Aorta (tissue), 5 donors: ENCODE measurements at places on chromosomes 7 and 10.
A peak's percentile ranks its signal among the peaks of the same experiment; 100 is the strongest.

DNA sequence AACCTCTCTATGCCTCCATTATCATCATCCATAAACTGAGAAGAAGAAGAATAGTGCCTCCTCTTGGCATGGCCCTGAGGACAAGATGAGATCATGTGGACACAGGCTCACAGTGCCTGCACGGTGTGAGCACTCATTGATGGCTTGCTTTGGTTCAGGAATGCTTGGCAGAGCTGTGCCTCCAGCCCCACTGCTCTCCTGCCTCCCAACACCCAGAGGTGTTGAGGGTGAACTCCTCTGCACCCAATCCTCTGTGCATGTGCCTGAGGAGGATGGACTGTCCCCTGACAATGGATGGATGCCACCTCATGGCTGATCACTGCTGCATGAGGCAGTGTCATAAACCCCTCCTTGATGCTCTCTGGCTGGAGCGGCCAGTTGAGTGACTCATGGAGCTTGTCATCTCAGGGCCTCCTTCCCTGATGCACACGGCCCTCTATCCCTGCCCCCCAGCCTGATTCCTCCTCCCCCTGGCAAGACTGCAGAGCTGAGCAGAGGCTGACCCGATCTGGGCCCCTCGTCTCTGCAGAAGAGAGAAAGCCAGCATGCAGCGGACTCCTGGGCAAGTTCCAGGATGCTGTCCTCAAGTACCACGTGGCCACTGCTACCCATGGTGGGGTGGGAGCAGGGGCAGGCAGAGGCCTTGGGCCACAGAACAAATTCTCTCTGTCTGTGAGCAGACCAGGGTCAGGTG lies 136.3 kb downstream of the KCNMA1 start:
- peak; percentile 87 for DNase-seq

- DNase-seq: no peak
Observed at GRCh38 chr7:129886818-129887186, 66.0 kb downstream of the UBE2H start.

GRCh38 chr7:110790992-110791391 lies 299.9 kb upstream of the LRRN3 start:
- no peak for DNase-seq

GRCh38 chr10:102347236-102347828 lies 48.2 kb upstream of the NFKB2 start:
- DNase-seq: no peak

DNA sequence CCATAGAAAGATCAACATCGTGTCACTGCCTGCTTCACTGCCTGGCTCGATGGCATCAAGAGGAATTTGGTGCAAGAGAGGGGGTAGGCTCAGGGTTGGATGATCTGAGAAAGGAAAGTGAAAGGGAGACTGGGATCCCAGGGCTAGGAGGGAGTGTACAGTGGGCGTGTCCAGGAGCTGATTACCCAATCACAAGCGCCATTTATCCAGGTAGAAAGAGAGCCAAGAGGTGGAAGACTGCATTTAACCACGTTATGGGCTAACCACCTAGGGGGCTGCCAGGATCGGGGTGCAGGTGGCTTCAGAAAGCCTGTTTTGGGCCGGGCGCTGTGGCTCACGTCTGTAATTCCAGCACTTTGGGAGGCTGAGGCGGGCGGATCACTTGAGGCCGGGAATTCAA lies 10.3 kb downstream of the PODXL start:
- DNase-seq: peak; percentile 72

DNA sequence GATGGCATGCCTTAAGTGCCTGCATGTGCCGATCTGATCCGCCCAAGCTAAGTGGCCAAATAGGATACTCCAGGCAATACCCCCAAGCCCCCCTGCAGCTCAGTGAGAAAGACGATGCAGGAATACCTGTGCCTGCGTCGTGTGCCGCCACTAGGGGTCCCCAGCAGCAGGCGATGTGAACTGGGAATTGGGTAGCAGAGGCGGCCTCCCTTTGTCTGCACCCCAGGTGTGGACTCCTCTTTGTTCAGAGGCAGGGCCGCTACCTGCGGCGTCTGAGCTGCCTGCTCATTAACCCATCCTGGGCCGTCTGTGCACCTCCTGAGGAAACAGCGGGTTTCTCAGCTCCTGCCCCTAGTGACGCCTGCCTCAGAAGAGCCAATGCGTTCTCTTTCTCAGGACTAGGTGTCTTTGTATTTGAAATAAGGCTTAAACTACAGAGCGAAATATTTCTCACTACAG lies 4.8 kb upstream of the CHN2 start:
- peak; percentile 87 for DNase-seq

- no peak for DNase-seq
Observed at GRCh38 chr7:154911862-154912455, 91.0 kb downstream of the PAXIP1 start.

GRCh38 chr10:95559471-95559870 lies 1.7 kb downstream of the SORBS1 start:
- peak; percentile 56 for DNase-seq

DNA sequence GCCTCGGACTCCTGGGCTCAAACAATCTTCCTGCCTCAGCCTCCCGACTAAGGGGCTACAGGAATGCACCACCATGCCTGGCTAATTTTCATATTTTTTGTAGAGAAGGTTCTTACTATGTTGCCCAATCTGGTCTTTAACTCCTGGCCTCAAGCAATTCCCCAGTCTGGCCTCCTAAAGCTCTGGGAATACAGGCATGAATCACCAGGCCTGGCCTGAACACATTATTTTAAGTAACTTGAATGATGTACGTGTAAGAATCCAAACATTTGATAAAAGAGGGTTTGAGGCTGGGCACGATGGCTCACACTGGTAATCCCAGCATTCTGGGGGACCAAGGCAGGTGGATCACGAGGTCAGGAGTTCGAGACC lies 13.0 kb upstream of the BAMBI start:
- DNase-seq: no peak

DNA sequence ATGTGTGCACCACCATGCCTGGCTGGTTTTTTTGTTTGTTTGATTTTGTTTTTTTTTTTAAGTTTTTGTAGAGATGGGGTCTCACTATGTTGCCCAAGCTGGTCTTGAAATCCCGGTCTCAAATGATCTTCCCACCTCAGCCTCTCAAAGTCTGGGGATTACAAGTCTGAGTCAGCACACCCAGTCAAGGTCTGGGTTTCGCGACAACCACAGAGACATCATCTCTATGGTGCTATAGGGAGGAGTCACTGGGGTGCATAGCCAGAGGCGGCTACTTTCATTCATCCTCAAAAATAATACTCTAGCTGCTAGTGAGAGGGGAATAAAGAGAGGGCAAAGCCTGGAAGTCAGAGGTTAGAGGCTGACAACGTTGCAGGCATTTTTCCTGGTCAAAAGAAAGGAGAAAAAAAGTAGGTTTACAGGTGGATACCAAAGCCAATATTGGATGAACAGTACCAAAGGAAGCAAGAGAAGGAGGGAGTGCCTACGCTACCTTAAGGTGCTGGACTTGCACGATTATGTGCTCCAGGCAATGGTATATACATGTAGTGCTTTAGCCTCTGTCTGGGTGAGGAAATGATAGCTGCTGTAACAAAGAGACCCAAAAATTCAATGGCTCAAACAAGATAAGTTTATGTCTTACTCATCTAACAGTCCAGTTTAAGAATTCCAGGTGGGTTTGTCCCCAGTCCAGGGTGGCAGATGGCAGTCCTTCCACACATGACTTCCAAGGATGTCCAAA lies 178.3 kb downstream of the SKIDA1 start:
- no peak for DNase-seq

GRCh38 chr7:106022193-106022821 lies 59.2 kb downstream of the CDHR3 start:
- no peak for DNase-seq
